Stimulated activated CD8-positive, alpha-beta memory T cell treated with anti-CD3 and anti-CD28 coated beads, Interleukin-4, amount 100 ng/mL, for 48 hours (primary cell): ENCODE measurements at places on chromosomes 13 and 19.

- DNase-seq, result no peak
These were observed 50.3 kb downstream of the CCDC70 start for GRCh38 chr13:51912091-51912490.

GRCh38 chr13:44930963-44931623 lies 58.2 kb downstream of the NUFIP1 start:
- DNase-seq, result no peak

DNA sequence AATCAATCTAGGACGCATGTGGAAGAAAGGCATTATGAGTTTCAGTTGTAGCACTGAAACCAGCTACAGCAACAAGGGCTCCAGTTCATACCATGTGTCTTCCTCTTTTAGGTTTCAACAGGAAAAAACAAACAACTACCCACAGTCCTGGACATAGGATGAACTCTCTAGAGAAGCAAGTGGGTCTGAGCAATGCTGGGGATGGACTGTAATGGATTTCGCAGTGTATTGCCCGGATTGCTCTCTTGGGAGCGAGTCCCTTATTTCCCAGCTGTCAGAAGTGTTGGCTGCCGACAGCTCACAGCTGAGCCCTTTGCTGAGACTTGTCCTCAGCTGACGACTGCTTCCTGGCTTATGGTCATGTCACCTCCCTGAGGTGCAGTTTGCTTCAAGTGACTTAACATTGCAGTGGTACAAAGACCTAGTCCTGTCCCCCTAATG lies 12.1 kb upstream of the MYCBP2 start:
- DNase-seq, result no peak

DNA sequence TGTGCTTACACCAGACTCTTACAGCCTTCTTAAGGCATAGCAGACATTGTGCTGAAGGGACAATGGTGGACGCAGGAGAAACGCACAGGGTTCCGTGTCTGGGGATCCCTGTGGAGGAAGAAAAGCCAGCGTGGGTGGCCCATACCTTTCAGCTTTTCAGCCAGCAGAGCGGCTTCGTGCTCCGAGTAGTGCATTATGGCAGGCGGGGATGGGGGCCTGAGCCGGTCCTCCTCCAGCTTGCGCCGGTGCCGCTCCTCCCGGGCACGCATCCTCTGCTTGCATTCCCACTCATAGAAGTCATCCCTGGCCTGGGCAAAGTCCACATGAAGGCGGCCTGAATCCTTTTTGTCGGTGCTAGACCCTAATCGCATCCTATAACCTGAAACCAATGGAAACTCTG lies 332.4 kb downstream of the DNAJC15 start:
- no peak for DNase-seq

DNA sequence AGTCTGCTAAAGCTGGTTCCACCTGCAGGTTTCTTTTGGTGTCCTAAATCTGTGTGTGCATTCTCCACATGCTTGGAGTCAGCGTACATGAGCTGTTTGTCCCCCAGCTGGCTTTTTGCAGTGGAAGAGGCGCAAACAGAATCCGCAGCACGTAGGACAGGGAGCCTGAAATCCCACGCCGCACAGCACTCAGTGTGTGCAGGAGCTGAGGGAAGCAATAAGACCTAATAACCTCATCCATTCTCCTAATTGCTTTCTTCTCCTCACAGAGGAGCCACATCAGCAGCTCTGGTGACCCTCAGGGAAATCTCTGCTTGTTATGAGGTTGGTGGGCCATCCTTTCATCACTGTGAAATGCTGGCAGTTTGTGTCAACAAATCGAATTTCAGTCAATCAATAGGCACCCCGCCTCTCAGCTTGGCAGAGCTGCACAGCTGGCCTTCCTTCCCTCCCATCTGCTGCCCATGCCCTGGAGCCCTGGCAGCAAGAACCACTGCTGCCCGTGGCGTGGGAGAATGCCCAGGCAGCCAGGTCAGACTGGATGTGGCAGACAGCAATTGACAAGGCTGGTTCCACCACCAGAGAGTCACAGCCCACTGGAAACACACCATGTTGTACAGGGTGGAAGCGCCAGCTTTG lies 136.7 kb downstream of the ZDHHC20 start:
- no peak for DNase-seq

GRCh38 chr19:16684216-16684615 lies 23.3 kb downstream of the TMEM38A start:
- no peak for DNase-seq

DNA sequence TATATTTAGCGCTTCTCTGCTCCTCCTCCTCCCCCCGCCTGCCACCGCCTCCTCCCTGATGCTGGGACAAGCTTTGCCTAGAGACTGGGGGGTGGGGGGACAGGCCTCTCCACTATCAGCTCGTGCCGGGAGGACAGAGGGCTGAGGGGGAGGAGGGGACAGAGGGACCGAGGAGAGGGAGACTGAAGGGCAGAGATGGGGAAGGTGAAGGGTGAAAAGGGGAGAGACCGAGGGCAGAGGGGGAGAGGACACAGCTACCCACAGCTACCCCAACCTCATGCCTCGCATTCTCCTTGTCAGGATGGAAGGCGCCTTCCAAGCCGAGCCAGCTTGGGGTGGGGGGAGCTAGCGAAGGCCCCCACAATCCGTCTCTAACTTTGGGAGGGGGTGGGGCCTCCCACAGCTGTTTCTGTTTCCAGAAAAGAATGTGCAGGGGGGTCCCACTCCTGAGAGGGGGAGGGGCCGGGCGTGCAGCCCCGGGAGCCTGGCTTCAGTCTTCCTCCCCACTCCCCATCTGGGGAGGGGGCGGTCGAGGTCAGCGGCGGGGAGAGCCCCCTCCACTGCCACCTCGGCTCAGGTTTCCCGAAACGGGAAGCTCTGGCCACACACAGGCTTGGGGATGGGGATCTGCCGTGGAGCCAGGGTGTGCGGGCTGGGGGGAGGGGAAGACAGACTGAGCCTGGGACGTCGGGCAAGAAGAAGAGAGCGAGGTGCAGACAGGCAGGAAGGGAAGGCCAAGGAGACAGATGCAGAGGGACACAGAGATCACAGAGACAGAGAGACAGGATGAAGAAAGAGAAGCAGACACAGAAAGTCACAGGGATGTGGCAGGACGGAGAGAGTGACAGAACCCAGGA lies 1.6 kb downstream of the DACT3 start:
- peak; percentile 32 for DNase-seq

DNA sequence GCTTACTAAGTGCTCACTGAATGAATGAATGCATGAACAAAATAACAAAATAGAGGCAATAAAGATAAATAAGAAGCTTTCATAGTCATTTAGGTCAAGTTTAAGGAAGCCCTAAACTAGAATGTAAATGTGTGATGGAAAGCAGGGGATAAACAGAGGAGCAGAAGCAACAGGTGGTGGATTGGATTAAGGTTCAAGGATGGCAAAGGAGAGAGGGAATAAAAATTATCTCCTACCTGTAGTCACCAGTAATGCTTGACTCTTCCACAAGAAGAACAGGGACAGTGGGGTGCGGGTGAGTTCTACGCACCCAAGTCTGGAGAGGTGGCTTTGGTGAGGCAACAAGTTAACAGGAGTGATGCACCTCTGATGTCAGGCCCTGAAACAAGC lies 212.4 kb downstream of the ZIC5 start:
- no peak for DNase-seq

GRCh38 chr13:112992931-112993680 lies 24.1 kb downstream of the MCF2L start:
- DNase-seq, result no peak

DNA sequence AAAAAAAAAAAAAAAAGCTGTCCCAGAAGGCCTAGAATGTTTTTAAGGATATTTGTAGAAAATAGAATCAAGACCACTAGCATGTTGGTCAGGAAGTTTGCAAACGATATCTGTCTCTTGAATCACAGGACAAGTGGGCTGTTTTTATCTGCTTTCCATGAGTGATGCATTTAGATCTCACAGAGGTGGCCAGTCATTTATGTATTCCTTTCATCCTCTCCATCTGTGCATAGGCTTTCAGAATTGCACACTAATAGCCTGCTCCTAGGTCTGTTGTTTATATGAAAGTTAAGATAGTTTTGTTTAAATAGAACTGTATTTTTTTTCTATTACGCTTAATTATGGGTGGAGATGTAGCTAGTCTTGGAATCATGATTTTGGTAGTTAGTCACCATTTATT lies 289.5 kb downstream of the SHISA2 start:
- no peak for DNase-seq

DNA sequence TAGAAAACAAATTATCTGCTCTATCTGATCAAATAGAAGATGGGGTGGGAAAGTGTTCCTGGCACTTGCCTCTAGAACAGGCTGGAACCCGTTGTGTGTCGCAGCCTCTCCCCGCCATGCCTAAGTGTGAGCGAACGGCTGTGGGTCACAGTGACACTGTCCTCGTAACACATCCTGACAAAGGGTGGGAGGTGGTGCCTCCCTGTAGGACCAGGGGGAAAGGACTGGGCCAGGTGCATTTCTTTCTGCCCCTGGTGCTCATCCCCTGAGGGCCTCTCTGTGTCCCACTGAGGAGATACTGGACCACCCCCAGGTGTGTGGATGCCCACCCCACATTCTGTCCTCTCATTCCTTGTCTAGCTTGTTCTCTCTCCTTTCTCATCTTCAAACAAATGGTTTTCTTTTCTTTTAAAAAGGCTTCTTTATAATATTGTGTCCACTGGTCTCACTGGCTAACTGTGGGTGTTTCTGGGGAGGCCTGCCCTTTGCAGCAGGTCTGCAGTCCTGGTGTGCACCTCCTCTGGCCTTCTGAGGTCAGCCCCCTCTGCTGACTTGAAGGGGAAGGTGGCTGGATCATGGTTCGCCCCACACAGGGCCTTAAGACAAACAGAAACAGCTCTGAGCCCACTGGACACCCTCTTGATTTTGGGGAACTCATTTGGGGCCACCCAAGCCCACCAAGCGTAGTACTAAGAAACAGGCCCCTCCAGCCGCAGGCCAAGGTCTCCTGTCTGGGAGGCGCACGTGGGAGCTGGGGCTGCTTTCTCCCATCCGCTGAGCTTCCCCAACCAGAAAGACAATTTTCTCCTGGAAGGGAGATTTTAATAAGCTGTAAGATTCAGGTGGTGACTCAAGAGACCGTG lies 152.5 kb upstream of the SOX1 start:
- no peak for DNase-seq

DNA sequence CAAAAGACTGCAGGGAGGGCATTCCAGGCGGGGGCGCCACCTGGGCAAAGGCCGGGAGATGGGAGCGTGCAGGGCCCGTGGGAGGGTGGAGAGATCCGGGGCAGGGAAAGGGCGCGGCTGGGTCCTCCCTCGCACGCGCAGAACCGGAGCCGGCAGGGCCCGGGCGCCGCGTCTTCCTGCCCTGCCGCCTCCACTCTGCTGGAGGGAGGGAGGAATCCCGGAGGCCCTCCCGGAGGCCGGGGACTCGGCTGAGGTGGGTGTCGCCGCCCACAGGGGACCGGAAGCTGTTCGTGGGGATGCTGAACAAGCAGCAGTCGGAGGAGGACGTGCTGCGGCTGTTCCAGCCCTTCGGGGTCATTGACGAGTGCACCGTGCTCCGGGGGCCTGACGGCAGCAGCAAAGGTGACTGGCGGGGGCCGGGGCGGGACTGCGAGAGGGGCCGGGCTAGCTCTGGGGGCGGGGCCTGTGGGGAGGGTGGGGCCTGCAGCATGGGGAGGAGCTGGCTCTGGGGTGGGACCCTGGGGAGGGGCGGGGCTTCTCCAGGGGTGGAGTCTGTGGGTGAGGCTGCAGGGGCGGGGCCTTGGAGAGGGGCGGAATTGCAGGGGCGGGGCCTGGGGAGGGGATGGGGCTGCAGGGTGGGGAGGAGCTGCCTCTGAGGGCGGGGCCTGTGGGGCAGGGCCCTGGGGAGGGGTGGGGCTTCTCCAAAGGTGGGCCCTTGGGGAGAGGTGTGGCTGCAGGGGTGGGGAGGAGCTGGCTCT lies 51.3 kb downstream of the CELF5 start:
- peak; percentile 96 for DNase-seq

DNA sequence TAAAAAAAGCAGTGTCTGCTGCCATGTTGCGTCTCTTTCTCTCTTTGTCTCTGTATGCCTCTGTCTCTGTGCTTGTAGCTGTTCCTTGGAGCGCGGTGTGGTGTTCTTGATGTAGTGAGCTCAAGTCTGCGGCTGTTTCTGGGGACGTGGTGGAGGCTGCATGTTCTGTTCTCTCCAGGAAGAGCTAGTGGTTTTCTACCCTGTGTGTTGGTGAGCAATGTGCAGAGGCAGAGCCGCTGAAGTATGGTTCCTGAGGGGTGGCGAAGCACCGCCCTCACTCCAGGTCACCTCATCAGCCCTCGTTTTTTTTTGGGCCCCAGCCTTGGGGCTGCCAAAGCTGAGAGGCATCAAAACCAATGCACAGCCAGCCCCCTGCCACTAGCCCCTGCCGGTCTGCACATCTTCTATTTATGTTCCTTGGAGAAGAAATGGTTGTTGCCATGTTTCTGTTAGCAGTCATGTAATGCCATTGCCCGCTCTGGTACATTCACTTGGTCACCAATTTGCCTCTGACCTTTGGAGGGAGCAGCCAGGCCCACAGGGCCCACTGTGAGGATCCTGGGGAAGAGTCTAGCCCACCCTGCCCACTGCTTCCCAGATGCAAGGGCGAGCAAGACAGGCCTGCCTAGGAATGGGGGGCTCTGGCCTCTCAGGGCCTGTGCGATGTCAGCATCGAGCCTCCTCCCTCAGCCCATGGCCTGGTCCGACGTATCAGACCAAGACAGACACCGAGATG lies 7.2 kb downstream of the HNRNPL start:
- peak; percentile 73 for DNase-seq

- DNase-seq, result no peak
These were observed 141.6 kb downstream of the FGF14 start for GRCh38 chr13:102260256-102260655.

DNA sequence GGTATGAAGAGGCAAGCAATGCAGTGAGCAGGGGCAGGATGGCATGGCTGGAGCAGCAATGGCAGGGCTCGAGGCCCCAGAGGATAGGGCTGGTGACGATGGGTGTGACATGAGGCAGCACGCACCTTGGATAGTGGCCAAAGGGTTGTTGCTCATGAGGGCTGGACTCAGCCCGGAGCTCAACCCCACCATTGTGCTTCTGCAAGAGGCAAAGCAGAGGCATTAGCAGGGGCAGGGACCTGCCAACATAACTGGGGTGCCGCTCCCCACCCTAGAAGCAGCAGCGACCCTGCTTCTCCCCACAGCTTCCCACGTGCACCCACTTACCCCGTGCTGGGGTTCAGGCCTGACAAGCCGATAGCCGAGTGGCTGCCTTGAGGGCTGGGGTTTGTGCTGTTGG lies 15.8 kb downstream of the ZNF574 start:
- no peak for DNase-seq
